ENCODE measurements at places on chromosomes 7 and 10.

DNA sequence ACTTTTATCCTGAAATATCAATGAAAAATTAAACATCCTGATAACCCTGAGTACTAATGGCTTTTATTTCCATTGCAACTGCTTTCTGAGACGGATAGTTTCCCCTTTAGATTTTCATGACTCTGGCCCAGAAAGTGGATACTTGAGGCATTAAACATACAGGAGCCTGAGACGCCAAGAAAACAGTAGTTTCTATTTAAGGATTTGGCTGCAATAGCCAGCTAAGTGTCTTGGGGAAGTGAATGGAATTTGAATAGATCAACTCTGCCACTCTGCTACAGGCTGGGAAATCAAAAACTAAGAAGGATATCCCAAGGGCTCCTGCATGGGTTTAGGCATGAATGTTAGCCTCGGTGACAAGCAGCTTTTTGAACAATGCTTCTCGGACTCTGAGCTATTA lies 24.7 kb upstream of the GPAM start:
- DNase-seq, result no peak

DNA sequence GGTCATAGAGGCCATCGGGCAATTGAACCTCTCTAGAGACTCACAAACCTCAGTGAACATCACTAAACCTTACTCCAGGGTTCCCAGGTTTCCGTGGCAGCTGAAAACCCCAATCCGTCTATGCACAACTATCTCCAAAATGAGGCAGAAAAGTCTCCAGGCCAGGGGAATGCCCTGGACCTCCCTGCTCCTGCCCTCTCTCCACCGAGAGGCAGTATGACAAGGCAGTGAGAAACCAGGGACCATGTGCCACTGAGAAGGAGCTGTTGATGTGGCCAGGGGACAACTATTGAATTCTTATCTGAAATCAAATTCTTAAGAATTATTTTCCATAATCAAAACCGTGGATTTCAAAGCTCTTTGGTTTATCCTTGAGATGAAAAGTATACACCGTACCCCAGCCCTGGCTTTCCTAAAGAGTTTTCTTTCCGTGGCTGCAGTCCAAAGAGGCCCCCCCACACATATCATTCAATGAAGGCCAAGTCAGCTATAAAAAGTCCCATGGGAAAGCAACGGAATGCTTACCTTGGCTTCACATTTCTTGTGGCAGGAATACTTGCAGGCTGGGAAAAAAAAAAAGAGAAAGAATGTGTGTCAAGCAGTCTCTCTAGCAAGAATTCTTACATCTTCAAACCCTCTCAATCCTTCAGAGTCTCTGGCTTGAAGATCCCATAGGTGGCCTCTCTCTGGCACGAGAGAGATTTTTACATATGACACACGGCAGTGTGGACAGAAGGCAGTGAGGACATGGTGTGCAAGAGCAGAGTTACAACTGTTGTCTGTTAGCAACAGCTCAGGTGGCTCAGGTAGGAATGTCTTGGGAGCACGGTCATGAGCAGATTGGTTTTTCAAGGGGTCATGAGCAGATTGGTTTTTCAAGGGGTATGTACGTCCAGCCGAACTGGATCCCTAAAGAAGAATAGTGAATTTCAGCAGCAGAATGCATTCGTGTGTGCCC lies 75.2 kb downstream of the TNS3 start:
- DNase-seq, result no peak

- no peak for DNase-seq
Measured at GRCh38 chr10:78437998-78438906, 404.6 kb downstream of the RPS24 start.

GRCh38 chr7:4091767-4092166 lies 590.3 kb upstream of the FOXK1 start:
- no peak for DNase-seq

DNA sequence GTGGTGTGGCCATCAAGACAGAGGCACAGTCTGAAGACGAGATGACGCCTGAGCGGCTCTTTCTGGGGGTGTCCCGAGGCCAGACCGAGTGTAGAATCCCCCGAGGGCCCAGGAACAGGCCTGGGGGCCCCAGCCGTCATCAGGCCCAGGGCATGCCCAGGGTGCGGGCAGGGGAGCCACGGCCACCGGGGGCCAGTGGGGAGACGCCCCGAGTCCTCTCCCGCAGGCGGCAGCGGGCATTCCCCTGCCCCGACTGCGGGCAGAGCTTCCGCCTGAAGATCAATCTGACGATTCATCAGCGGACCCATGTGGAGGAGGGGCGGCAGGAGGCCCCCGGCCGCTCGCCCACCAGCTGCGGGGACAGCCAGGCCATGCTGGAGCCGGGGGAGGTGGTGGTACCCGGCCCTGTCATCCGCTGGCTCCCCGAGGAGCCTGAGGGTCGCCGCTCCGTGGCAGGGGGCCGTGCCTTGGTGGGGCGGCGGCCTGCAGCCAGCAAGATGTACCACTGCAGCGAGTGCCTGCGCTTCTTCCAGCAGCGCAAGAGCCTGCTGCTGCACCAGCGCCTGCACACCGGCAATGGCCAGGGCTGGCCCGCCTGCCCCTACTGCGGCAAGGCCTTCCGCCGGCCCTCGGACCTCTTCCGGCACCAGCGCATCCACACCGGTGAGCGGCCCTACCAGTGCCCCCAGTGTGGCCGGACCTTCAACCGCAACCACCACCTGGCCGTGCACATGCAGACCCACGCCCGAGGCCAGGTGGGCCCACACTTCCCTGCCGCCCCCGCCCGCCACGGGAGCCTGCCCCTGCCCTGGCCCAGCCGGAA lies 19.7 kb downstream of the ZNF783 start:
- no peak for DNase-seq

- no peak for DNase-seq
Measured at GRCh38 chr10:1413823-1414222, 323.5 kb downstream of the ADARB2 start.
